Ascending aorta (tissue), 2 donors: ENCODE measurements at places on chromosomes 11 and 22.

DNA sequence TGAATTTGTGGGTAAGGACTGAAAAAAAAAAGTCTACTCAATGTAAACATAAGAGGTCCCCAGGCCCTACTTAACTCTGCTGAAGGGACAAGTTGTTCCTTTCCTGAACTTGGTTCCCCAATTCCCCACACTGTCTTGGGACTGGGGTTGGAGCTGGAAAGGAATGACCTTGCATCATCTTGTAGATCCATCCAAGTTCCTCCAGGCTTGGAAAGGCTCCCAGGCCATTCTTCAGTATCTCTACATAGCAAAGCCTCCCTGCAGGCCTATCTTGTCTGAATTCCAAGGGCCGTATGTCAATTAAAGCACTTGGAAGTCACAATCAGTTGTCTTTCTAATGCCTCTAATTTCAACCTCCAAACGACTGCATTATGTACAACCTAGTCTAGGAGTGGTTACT is 361.2 kb downstream of the TMEM135 start:
- DNase-seq, result no peak

DNA sequence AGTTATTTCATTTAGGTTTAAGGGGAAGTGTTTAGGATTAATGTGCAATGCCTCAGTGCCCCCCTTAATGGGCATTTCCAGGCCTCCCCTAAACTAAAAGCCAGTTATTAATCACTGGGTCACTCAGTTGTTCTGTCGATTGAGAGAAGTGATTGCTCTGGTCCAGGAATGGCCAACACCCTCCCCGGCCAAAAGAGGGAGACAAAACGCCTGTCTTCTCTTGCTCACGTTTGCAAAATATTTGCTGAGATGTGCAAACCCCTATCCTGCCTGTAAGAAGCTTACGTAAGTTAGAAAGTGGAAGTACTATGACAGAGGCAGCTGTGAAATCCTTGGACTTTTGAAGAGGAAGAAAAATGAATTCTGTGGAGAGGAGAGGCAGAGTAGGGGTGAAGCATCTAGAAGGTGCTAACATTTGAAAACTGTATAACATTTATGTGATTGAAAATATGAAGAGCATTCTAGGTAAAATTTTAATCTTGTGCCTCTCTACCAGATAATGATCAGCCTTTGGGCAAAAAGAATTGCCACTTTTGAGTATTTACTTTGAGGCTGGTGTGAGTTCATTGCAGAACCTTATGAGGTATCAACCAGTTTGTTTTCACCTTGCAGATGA is 37.7 kb downstream of the NTM start:
- no peak for DNase-seq

DNA sequence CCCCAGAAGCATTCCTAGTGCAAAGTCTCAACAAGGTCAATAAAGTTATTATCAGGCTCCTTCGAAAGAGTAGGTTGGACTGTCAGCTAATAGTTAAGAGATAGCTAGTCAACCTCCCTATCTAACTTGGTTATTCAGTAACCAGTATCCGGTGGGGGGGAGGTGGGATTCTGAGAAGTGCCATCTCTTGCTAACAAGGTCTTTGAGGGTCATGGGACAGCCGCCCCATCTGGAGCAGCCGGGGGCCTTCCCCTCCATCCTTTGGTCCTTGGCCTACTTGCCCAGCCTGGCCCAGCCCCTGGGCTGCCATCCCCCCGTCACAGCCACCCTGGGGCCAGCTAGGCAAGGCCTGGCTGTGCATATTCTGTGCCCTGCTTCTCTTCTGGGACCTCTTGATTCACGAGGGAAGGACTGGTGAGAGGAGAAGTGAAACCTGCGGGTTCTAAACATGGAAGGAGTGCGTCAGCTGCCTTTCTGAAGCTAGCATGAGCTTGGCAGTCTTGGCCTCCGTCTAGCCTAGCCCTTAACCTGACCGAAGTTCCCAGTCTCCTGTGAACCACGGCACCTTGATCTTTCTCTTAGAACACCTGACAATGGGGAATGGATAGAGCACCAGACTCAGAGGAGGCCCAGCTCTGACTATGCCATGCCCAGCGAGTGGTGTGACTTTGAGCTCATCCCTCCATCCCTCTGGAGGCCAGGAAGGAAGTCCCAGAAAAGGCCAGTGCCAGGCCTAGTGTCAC is 9.3 kb downstream of the SLC37A2 start:
- DNase-seq, result peak; percentile 29

DNA sequence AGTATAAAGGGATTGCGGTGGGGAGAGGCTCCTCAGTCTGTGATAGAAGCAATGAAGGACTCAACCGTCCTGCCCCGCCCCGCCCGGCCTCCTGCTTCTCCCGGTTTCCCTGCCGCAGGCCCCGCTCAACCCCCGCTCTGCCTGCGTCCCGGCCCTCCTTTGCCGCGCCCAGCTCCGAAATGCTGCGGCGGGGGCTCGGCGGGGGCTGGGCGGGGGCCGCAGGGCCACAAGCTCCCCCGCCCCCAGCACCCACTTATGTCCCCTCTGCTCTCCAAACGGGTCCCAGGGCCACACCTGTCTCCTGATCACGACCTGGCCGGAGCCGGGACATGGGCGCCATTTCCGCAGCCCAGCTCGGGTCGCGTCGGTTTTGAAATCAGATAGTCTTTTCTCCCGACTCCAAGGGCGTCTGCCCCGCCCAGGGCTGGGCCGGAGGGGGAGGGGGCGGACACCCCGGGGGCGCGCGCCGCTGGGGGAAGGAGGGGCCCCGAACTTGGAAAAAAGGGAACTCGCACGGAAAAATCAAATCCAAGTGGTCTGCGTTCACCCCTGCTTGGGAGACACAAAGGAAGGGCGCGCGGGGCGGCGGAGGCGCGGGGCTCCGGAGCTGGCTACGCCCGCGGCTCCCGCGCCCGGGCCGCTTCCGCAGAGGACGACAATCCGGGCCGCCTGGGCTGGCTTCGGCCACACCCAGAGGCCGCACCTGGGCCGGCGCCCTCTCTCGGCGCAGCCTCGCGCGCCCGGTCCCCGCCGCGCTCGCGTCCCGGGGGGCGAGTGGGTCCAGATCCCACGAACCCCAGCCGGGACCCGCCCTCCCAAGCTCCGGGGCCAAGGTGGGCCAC is 70.6 kb upstream of the EP300 start:
- DNase-seq, result peak; percentile 10

- no peak for DNase-seq
These were observed 368.2 kb upstream of the CADM1 start for GRCh38 chr11:115872416-115872815.

DNA sequence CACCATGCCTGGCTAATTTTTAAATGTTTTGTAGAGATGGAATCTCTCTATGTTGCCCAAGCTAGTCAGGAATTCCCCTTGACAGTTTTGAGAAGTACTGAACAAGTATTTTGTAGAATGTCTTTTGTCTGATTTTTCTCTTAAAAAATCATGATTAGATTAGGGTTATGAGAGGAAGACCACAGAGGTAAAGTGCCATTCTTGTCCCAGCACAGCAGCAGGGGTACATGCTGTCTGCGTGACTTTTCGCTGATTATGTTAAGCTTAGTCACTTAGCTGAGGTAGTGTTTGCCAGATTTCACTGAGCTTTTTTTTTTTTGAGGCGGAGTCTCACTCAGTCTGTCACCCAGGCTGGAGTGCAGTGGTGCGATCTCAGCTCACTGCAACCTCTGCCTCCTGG is 13.6 kb upstream of the NUP160 start:
- DNase-seq, result no peak
